ENCODE measurements at places on chromosomes 2 and 18.

GRCh38 chr2:134665727-134666506, 52.9 kb downstream of the TMEM163 start:
- no peak for DNase-seq

- no peak for DNase-seq
Observed at GRCh38 chr18:61655630-61656029, 237.2 kb downstream of the RNF152 start.

GRCh38 chr2:223835701-223836532, 1.5 kb downstream of the AP1S3 start:
- DNase-seq, result no peak

DNA sequence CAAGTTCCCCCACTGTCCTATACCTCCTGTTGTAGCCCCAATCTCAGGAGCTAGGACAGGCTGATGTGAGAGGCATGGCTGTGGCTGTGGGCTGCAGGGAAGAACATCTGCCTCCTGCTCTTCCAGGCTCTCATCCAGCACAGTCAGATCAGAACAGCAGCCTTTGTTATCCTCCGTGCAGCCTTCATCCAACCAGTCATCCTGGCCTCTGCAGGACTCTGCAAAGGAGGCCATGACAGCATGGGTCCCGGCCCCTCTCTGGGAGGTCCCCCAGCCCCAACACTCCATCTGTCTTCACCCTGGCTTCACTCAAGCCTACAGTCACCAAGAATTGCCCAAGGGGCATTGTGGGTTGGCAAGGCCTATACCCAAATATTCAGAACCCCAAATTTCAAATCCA, 223.2 kb upstream of the COPS8 start:
- no peak for DNase-seq

GRCh38 chr18:59631583-59632181, 65.5 kb downstream of the CCBE1 start:
- peak; percentile 44 for DNase-seq

- peak; percentile 78 for DNase-seq
Observed at GRCh38 chr2:113370478-113371091, 66.9 kb upstream of the ZNG1B start.

GRCh38 chr2:33655626-33656320, 56.7 kb upstream of the FAM98A start:
- no peak for DNase-seq

DNA sequence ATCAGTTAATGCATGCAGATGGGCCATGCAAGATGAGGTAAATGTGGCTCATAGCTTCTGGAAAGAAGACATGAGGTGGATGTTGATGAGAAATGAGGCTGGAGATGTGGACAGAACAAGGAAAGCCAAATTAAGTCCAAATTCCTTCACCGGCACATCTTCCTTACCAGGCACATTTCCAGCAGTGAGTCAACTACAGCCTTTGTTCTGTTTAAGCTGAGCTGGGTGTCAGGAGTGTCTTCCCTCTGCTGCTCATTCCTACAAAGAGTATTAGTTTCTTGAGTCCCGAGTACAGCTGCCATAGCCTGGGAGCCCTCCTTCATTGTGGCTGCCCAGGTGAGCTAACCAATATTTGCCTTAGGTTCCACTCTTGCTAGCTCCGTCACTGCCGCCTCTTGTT, 945.0 kb downstream of the SLC4A3 start:
- DNase-seq, result peak; percentile 42

GRCh38 chr2:141260911-141261310, 869.9 kb downstream of the LRP1B start:
- DNase-seq, result no peak

- no peak for DNase-seq
Observed at GRCh38 chr2:162492225-162492624, 148.3 kb downstream of the GCA start.

DNA sequence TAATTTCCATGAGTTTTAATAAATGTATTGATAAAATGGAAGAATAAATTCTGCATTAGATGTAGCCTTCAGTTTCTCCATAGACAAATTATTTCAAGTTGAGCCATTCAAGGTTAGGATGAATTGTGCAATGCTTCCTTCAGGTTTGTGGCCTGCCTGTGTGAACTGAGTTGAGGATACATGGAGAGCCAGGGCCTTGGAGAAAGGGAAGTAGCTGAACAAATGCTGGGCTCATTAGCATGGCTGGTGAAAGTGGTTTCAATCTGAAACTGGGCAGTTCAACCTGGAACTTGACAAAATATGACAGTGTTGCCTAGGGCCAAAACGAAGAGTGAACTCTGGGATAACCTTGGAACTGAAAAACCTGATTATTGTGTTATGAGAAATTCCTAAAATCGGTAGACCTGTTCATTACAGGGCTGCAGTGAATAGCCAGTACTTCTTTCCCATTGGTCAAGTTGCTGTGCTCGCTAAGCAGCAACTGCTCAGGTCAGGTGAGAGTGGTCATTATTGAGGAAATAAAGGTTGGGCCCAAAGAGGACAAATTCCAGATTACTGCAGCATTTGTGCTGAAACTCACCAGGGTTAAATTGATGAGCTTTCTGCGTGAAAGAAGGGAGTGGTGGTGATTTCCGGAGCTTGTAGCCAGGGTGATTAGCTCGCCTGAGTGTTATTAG, 12.7 kb downstream of the INPP1 start:
- DNase-seq, result no peak

GRCh38 chr2:69773206-69773605, 31.3 kb downstream of the ANXA4 start:
- peak; percentile 28 for DNase-seq

- DNase-seq, result no peak
Observed at GRCh38 chr2:204730603-204731002, 185.3 kb downstream of the PARD3B start.
